ENCODE measurements at places on chromosomes 3 and 15.

- DNase-seq: no peak
Measured at GRCh38 chr3:62585861-62586260, 212.5 kb upstream of the FEZF2 start.

- DNase-seq: no peak
Measured at GRCh38 chr3:176362191-176362731, 835.0 kb downstream of the TBL1XR1 start.

DNA sequence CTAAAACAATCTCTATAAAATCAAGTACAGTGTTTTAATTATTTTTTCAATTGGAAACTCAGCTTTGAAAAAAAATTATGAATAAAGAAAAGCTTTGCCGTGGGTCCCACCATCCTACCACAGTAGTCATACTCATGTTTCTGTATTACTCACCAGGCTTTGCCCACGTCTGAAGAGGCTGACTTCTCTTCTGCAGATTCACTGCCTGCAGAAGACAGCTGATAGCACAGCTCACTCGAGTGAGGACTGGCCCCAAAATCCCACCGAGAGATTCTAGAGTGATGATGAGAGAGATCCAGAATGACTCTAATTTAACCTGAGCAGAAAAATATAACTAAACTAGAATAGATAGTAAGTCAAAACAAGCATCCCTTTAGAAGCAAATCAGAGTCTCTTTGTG is 11.9 kb downstream of the C2CD4B start:
- no peak for DNase-seq

DNA sequence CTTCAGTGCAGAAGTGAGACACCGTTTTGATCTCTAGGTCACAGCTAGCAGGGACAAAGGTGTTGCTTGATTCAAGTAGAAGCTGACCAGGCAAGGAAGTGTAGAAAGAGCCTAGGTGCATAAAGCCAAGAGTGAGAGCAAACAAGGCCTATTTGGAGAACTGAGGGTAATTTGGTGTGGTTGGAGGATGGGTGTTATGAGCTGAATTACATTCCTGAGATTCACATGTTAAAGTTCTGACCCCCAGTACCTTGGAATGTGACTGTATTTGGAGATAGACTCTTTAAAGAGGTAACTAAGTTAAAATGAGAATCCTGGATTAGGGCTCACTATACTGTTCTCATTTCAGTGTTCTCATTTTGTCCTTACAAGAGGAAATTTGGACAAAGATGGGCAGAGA is 191.3 kb downstream of the ZMAT3 start:
- DNase-seq: no peak

DNA sequence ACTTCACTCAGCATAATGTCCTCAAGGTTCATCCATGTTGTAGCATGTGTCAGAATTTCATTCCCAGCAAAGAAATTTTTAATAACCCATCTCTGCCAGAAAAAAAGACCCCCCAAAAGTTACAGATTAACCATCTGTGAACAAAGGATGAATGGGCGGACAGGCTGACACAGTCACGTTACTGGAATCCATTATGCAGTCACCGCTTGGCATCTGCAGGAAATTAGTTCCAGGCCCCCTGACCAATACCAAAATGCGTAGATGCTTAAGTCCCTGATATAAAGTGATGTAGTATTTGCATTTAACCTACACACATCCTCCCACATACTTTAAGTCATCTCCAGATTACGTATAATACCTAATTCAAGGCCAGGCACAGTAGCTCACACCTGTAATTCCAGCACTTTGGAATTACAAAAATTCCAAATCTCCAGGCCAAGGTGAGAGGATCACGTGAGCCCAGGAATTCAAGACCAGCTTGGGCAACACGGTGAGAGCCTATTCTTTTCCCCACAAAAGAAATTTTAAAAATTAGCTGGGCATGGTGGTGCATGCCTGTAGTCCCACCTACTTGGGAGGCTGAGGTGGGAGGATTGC is 1.5 kb upstream of the SLC12A8 start:
- no peak for DNase-seq

- DNase-seq: no peak
Measured at GRCh38 chr15:71251584-71252043, 136.3 kb downstream of the THSD4 start.

DNA sequence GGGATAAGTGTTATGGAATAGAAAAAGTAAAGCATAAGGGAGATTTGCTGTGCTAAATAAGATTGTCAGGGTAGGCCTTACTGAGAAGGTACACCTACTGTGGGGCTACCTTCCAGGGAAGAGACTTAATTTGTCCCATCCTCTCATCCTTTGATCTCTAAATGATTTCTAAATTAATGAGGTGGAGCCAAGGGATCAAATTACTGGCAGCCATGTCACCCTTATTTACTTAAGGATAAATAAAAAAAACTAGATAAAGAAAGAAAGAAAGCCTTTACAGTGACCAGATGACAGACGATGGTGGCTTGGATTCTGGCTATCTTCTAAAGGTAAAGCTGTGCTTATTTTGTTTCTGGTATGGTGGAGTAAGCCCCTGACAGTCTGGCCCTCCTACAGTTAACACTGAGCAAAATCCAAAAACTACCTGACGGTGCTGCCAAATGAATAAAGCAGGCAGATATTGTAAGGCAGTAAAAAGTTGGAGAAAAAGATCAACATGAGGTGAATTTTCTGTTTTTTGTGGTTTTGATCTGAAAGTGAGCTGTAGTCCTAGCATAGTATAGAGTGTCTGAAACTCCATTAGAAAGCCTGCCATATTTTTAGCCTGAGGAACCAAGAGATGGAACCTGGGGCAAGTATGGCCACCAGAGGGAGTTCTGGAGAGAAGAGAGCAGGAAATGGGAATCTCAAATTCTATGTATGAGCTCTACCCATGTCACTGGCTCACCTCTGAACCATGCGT is 285.1 kb upstream of the MANF start:
- DNase-seq: no peak

DNA sequence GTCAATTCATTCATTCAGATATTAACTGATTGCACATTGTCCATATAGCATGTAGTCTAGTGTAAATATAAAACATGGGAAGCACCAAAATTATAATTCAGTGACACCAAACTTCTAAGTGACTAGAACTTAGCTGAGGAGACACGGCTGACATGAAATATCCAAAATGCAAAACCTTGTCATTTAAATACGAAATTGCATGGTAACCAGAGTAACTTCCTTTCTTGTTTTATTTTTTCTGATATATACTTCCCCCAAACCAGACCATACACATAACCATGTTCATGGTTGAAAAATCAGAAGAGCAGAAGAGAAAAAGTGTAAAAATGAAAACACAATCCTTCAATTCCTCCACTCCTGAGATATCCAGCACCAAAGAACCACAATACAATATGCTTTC is 38.0 kb downstream of the CBLB start:
- no peak for DNase-seq

GRCh38 chr15:75647370-75648155 is at the start of gene SNX33:
SNX33 (plus strand) TSS chr15:75647912; CDS start chr15:75649103, 1,191 bp downstream.
- peak; percentile 33 for DNase-seq

DNA sequence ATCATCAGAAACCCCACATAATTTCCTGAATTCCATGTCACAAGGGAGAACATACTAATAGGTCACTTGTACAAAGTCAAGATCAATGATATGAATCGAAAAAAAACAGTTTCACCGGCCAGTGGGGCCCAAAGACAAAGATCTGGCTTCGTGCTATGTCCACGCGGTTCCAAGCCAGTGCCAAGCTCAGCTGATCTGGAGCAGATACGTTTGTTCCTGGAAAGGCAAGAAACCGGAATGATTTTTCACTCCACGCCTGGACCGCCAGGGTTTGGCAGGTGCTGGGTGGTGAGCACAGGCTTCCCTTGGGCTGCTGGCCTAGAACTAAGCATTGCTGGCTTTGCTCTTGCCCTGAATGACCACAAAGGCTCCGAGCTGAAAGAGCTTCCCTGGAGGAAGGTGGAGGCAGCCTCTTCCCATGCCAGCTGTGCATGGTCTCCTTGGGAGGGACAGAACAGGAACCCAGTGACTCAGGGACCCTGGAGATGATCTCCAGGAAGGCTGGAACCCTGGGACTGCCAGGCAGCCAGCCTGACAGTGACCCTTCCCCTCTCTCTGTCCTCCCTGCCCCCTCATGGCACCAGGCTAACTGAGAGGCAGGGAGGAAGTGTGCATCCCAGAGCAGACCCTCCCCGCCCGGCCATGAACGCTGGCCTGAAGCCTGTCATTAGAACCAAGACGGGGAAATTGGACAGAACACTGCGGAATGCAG is 40.9 kb downstream of the TRPM1 start:
- no peak for DNase-seq

GRCh38 chr3:197306374-197307086 is 8.1 kb upstream of the DLG1 start:
- DNase-seq: no peak

DNA sequence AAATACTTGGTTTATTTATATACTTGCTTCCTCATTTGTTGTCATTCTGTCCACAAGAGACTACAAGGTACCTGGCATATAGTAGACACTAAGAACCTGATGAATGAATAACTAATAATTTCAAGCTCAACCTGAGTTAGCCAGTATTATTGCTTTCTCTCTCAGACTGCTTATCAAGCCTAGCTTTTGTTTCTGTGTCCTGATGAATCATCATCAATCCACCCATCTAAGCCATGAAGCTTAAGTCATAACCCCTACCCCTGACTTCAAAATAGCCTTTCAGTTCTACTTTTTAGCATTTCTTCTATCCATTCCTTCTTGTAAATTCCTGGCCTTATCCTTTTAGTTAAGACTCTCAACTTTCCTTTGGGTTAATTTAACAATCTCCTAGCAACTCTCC is 420.8 kb downstream of the EPHA6 start:
- no peak for DNase-seq

GRCh38 chr3:110995461-110996231 is 76.0 kb upstream of the NECTIN3 start:
- no peak for DNase-seq

DNA sequence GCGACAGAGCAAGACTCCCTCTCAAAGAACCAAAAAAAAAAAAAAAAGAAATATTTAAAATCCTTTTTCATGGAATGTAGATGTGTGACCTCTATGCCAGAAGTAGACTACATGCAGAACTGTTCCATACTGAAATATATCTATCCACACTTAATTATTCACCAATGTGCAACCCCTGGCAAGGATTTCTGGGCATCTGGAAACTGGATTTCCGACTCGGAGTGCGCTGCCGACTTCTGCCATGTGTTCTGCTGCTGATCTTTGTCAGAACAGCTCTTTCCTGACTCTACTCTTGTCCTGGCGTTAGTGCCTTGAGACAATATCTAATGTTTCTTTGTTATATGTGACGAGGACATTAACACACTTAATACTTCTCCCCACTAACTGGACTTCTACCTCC is 11.7 kb downstream of the LIPH start:
- DNase-seq: no peak

GRCh38 chr15:78988361-78988911 is 43.6 kb upstream of the CTSH start:
- no peak for DNase-seq

DNA sequence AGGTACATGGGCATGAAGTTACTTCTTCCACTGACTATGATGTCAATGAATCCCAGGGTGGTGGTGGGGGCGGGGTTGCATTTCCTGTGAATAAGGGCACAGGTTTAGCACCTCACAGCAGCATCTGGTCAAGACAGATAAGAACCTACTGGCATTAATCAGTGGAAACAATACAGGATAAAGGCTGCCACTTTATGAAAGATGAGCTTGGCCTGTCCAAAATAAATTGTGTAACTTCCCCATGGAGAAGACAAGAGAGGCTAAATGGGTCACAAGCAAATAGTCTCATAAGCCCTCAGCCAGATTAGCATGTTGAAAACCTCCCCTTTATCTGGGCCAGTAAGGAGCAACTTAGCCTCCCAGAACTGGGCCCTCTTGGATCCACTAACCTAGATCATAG is 27.4 kb upstream of the PLSCR2 start:
- DNase-seq: no peak

- no peak for DNase-seq
Measured at GRCh38 chr3:142019794-142020320, 129.5 kb downstream of the TFDP2 start.

- no peak for DNase-seq
Measured at GRCh38 chr3:63624941-63625560, 27.4 kb upstream of the SNTN start.

GRCh38 chr3:56764904-56765547 is 36.7 kb downstream of the ARHGEF3 start:
- no peak for DNase-seq

DNA sequence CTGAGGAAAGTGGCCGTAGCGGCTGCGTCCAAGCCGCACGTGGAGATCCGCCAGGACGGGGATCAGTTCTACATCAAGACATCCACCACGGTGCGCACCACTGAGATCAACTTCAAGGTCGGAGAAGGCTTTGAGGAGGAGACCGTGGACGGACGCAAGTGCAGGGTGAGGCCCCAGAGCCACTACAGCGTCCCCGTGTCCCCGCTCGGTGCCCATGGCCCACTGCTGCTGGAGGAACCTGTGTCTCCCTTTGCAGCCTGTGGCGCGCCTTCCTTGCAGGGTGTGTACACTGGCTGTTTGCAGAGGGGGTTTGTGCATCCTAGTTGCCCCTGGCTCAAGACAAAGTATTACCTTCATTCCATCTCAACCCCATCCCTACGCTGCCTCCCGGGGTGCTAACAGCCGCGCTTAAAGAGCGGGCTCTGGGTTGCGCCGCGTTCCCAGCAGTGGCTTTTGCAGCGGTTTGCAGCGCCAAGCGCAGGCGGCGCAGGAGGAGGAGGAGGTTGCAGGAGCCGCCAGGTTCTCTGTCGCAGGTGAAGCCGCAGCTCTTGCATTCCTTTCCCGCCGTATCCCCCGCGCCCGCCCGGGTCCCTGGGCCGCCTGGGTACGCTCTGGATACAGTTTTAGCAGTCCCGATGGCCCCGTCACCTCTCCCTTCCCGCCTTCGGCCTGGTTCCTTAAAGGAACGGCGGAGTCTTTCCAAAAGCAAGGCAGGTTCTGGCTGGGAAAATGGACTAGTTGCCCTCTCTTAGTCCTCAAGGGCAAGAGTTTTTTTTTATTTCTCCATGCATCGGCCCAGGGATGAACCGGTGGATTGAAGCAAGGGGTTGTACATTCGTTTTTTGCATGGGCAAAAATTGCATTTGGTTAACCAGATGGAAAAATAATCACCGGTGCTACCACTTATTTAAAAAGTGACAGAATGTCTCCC is 1.2 kb downstream of the CRABP1 start:
- DNase-seq: no peak

DNA sequence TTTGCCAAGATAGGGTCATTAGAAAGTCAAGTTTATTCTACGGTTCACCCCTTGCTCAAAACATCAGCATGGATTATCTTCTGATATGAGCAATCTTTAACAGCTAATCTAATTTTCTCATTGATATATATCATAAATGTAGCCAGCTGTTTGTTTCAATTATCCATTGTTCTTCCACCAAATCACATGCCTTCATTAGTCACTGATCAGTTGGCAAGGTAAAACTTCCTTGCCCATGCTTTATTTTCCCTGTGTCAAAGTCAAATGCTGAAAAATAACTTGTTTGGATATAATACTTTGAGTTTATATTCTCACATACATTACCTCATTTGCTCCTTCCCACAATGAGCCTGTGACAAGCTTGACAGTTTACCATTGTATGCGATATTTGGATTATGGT is 60.6 kb downstream of the DPH6 start:
- DNase-seq: no peak

GRCh38 chr3:189941125-189941524 is 179.6 kb downstream of the P3H2 start:
- no peak for DNase-seq

- no peak for DNase-seq
Measured at GRCh38 chr3:161598639-161599038, 102.0 kb downstream of the OTOL1 start.
